ENCODE measurements at places on chromosomes 2 and 18.

DNA sequence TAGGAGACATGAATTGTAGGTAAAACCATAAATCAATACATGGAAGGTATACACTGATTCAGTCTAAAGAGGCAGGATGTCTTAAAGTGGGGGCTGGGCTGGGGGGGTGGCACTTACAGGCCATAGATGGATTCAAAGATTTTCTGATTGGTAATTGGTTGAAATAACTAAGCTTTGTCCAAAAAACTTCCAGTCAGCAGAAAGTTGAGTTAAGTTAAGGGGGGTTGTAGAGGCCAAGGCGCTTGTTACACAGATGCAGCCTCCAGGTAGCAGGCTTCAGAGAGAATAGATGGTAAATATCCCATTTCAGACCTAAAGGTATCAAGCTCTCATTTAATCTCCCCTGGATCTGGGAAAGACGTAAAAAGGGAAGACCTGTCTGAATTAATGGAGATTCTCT, 233.6 kb upstream of the NRXN1 start:
- DNase-seq, result no peak

DNA sequence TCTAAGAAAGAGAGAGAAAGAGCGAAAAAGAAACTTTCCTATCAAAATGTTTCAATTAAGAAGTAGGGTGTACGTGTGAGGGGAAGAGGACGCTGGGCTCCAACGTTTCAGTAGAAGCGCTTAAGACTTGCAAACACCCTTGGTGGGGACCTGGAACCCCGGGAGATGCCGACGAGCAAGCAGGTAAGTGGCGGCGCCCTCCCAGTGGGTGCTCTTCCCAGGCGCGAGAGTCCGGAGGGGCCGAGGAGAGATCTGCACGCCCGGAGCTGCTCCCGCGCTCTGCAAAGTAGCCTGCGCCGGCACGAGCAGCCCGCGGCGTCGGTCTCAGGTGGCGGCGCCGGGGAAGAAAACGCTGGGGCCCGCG, 678 bp upstream of the OTX1 start:
- DNase-seq, result no peak

DNA sequence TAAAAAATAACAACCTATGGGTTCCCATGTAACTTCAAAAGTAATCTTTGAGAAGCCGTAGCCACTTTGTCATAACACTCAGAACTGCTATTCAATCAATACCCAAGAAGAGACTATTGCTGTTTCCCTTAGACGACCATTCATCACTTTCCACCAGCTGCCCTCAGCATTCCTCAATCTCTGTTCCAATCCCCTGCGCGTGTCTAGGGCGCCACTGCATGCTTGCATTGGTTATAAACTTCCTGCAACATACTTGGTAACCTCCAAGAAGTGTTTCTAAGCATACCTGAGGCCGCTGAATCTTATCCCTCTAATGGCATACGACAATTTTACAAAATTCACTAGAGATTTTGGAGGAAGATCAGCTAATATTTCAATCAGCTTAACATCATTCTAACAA, 134.2 kb downstream of the LAMA1 start:
- no peak for DNase-seq

GRCh38 chr2:201999279-201999678, 34.4 kb upstream of the FZD7 start:
- DNase-seq, result no peak

- no peak for DNase-seq
These were observed 382.6 kb upstream of the MC4R start for GRCh38 chr18:60755134-60755533.

- DNase-seq, result no peak
These were observed 77.3 kb downstream of the SPHKAP start for GRCh38 chr2:228104215-228104614.

Measured in foreskin keratinocyte (primary cell).